ENCODE measurements at places on chromosomes 2 and 18.

- DNase-seq = no peak
Measured at GRCh38 chr2:70474256-70474848, 79.3 kb downstream of the TGFA start.

DNA sequence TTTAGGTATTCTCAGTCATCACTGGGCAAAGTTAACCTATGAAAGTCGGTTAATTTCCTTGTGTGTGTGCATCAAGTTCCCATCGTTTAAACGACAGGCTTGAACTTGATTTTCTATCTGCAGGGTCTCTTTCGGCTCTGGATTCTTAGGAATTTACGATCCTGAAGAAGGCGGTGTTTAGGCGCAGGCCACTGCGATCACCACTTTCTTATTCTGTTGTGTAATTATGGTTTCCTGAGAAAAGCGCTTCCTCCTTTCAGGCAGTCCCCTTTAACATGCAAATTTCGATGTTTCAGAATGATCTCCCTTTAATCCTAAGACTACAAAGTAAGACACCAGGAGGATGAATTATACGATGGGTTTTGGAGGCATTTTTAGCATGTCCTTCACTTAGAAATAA is 27.9 kb upstream of the MBP start:
- no peak for DNase-seq

GRCh38 chr18:41096504-41096903 is 858.5 kb upstream of the PIK3C3 start:
- no peak for DNase-seq

GRCh38 chr2:176085120-176085788 is 1.5 kb upstream of the EVX2 start:
- no peak for DNase-seq

- DNase-seq = no peak
Measured at GRCh38 chr18:33483908-33484307, 43.4 kb upstream of the CCDC178 start.

- no peak for DNase-seq
Measured at GRCh38 chr2:216520112-216520511, 21.5 kb downstream of the RPL37A start.

DNA sequence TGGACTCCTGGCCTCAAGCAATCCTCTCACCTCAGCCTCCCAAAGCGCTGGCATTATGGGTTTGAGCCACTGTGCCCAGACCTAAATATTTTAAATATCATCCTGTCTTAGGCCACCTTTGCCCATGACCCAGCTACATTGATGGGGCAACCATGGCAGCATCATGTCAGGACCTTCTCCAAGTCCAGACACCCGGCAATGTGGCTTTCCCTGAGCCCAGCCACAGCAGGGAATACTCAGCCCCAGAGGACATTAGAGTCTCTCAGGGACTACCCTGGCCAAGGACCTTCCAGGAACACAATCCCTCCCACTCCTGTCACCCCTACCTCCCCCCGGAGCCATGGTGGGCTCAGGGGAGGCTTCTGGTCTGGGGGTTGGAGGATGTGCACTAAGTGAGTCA is 72.8 kb downstream of the SMAD7 start:
- no peak for DNase-seq

DNA sequence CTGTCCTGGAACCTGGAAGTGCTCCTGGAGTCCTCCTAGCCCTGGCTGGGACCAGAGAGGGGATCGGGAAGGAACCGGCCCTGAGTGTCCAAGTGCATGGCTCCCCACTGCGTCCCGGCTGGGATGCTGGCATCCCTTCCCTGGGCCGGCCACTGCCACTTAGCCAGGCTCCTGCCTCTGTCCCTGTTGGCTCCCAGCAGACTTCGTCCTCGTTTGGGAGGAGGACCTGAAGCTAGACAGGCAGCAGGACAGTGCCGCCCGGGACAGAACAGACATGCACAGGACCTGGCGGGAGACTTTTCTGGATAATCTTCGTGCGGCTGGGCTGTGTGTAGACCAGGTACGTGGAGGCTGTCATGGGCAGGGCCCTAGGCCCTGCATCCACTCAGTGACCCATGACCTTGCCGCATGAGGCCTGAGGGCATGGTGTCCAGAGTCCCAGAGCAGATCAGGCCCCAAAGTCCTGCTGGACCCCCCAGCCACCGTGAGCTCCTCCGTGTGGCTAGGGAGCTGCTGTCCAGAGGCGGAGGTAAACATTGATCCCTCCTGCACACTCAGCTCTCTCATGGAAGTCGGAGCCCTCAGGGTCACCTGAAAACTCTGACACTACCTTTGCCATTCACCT is 7.1 kb downstream of the ANO7 start:
- DNase-seq = no peak

GRCh38 chr2:119707117-119708087 is 28.4 kb downstream of the TMEM177 start:
- no peak for DNase-seq

GRCh38 chr2:121338281-121338680 is 53.3 kb upstream of the TFCP2L1 start:
- no peak for DNase-seq

DNA sequence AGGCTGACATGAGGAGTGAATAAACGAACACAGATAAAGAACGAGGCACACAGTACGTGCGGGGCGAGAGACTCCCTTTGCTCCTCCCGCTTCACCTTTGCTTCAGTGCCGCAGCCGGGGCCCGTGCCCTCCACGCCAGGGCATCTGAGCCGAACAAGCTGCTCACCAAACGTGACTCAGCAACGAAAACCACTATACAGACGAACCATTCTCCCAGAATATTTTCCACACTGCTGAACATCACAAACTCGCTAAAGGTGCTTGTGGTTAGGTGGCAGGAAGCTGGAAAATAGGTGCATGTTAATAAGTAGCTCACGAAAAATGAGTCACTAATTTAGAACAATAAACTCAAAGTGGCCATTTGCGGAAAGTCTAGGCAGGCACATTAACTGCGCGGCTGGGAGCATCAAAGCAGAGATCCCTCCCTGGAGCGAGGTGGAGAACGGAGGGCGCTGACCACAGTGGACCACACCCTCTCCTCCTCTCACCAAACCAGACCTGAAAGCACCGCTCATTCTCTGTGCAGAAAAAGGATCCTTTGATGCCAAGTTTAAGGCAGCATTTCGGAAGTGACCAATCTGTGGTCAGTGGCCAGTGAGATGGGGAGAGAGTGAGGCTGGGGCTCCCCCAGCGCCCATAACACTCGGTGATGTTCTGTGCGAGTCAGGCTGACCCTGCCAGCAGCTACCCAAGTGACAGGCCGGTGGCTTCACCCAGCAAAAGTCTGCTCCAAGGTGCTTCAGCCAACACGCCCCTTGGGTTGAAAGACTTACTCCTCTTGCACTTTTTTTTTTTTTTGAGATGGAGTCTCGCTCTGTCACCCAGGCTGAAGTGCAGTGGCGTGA is 153.2 kb downstream of the HDAC4 start:
- peak; percentile 54 for DNase-seq

DNA sequence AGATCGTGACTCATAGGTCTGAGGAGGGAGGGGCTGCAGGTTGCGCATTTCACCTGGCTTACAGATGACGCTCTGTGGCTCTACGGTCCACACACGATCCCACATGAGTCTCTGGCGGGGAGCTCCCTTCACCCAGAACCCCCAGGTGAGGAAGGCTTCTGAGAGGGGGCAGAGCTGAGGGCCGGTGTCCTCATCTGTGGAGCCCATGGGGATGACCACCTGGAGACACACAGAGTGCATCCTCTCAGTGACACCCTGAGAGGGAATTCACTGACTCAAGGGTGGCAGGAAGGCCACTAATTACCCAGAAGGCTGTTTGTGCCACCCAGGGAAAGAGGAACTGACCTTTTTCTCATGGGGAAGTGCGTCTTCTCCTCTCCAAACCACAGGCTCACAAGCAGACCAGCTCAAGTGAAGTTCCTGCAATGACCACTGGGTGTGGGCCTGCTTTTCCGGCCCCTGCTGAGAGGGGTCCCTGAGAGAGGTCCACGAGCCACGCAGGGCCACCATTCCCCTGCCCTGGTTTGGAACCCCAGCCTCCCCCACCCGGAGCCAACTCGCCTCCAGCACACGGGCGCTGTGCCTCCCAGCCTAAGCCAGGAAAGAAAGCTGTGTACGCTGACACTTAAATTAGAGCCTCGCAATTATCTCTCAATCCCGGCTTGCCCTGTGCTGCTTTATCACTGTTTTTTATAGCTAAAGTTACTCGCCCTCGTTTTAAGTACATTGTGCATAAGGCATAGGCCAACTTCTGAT is 114.1 kb downstream of the BCL11A start:
- DNase-seq = no peak

- no peak for DNase-seq
Measured at GRCh38 chr2:16223841-16224177, 283.5 kb downstream of the MYCN start.

DNA sequence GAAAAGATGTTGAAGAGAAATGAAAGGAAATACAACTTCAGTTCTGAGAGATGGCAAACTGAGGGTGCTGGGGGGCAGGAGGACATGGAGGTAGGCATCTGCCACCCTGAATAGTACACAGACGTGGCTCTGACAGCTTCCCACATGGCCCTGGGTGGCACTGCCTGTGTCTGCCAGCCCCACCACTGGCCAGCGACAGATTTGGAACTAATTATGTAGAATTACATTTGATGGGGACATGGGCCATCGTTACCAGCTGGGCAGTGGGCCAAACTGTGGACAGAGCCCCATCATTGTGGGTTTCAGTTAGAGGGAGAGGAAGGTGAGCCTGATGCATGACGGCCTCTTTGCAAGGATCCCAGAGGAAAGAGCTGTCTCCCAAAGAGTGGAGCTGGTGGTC is 216.0 kb upstream of the HAAO start:
- no peak for DNase-seq

GRCh38 chr18:44682201-44682870 is 1.6 kb downstream of the SETBP1 start:
- DNase-seq = no peak

All from stimulated activated CD4-positive, alpha-beta T cell treated with anti-CD3 and anti-CD28 coated beads, Interleukin-2, amount 100 ng/mL, for 24 hours (primary cell).